Mesothelial cell of epicardium (in vitro differentiated cells): ENCODE measurements at places on chromosomes 5 and 9.

DNA sequence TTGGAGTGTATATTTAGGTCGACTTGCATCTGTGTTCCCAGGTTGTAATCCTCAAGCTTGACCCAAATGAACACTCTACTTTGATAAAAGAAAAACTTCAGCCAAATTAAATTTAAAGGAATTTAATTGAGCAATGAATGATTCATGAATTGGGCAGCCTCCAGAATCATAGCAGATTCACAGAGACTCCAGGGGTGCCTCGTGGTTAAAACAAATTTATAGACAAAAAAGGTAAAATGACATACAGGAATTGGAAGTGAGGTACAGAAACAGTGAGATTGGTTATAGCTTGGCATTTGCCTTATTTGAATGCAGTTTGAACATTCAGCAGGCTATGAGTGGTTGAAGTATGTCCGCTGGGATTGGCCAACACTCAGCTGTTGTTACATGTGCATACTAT is 21.6 kb upstream of the SPATA31D4 start:
- H3K27ac ChIP-seq, result no peak overlapping the region
- DNase-seq, result no peak
- H3K4me3 ChIP-seq, result no peak overlapping the region
- H3K27me3 ChIP-seq, result no peaks in the 10 kb centered on the region
- peaks cover 20% of the 10 kb centered on the region for H3K4me1 ChIP-seq

DNA sequence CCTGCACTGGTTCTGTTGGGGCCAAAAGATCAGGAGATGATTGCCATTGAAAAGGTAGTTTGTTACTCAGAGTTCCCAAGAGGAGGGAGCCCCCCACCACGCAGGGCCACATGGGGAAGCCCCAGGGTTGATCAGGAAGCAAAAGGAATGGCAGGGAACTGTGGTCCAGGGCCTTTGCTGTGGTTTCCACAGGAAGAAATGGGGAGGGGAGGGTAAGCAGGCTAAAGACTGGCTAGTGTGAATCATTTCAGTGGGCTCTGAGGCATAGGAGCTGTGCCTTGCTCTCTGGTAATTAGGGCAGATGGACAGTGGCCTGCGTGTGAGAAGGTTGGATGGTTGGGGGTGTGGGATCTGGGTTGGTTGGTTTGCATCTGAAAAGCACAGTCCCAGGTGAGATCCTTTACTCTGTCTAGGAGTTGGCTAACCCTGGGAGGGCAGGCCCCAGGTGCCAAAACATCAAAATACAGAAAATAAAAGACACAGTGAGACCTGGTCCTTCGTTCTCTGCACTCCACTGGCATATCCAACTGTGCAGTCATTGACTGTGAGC is 66.1 kb downstream of the PTPDC1 start:
- H3K27ac ChIP-seq, result no peak overlapping the region
- no peaks in the 10 kb centered on the region for H3K36me3 ChIP-seq
- H3K27me3 ChIP-seq, result no peaks in the 10 kb centered on the region
- DNase-seq, result no peak

DNA sequence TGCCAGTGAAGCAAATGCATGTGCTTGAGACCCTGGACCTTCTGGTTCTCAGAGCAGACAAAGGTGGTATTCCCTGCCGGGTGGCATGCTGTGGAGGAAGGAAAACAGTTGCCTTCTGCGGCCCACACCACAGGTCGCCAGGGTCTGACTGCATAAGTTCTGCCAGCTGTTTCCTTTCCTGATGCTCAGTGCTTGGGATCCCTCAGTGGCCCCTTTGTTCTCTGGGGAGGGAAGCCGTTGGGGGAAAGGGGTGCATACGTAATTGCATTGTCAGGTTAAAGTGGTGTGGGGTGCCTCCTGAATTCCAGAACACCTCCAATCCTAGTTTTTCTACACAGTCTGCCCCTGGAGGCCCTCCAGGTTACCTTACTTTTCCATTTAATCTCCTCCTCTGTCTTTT is 43.1 kb upstream of the SLC2A8 start:
- H3K4me1 ChIP-seq, result peaks cover 11% of the 10 kb centered on the region
- H3K4me3 ChIP-seq, result no peak overlapping the region
- H3K36me3 ChIP-seq, result peaks cover 22% of the 10 kb centered on the region

DNA sequence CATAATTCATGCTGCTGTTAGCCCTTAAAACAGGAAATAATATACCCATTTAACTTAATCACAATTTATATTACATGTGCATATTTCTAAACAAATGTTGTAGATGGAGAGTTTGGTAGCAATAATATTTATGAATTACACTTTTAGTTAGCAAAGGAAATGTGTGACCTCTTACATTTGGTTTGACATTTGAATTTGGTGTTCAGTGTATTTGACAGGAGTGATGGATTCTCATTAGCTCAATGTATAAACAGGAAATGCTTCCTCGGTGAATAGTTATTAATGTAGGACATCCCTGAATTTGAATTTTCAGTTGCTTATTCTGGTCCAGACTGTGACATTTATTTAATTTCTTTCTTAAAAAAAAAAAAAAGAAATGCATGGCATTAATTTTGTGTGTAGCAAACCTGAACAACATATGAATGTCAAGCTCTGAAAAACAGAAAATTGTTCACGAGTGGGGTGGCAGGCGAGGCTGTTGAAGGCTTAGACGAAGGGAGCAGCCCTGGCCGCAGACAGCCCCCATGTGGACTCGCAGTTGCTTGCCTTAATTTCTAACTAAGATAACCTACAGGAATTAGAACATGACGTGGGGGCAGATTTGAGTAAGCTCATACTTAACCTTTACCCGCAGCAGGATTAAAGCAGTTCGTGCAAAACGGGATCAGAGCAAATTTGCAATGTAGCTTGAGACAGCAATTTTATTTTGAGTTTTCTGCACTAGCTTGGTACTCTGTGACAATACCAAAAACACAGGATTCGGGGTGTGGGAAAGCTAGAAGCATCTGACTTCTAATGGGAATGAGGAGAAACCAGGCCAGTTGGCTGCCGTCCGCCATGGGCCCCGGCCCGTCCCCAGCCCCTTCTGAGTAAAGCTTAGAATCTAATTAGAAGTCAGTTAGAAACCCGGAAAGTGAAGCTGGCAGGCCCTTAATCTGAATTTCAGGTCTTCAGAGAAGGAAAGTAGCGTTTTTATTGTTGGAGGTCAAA is 134.3 kb downstream of the MACROH2A1 start:
- peak overlapping the region; percentile 94 for H3K27ac ChIP-seq
- no peak overlapping the region for H3K4me3 ChIP-seq
- peaks cover 52% of the 10 kb centered on the region for H3K4me1 ChIP-seq
- no peaks in the 10 kb centered on the region for H3K27me3 ChIP-seq

- peak overlapping the region; percentile 32 for H3K27ac ChIP-seq
- H3K36me3 ChIP-seq, result peaks cover 4% of the 10 kb centered on the region
- H3K4me3 ChIP-seq, result no peak overlapping the region
Measured at GRCh38 chr9:73023025-73023541, 70.2 kb upstream of the ALDH1A1 start.

DNA sequence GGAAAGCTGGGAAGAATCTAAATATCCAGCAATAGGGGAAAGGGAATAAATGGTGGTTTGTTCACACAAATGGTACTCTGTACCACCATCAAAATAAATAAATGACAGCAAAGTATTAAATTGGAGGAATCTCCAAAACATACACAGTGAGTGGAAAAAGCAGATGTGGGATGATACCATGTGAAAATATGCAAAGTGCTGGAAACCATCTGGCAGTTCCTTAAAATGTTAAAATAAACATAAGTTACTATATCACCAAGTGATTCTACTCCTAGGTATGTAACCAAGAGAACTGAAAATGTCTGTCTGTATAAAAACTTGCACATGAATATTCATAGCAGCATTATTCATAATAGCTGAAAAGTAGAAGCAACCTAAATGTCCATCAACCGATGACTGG is 41.9 kb upstream of the TEX48 start:
- H3K4me1 ChIP-seq, result peaks cover 20% of the 10 kb centered on the region
- H3K27ac ChIP-seq, result no peak overlapping the region
- H3K27me3 ChIP-seq, result peaks cover 8% of the 10 kb centered on the region
- H3K4me3 ChIP-seq, result no peak overlapping the region

DNA sequence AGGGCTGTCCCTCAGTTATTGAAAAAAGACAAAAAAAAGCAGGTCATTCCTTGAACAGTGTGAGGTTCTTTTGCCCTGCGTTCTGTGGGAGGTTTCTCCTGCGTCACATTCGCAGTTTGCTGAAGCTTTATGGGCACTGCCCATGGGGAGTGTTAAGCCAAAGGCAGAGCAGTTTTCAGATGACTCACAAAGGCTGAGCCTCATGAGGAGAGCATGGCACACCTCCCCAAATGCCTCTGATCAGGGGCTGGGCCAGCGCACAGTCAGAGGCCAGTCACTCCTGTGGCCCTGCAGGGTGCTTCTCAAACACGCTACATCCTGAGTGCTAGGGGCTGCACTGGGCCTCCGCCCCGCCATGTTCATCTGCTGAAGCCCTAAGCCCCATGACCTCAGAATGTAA is 38.4 kb downstream of the IRX1 start:
- no peaks in the 10 kb centered on the region for H3K4me1 ChIP-seq
- H3K36me3 ChIP-seq, result peaks cover 13% of the 10 kb centered on the region
- H3K4me3 ChIP-seq, result no peak overlapping the region
- no peak overlapping the region for H3K27ac ChIP-seq
- no peak for DNase-seq

DNA sequence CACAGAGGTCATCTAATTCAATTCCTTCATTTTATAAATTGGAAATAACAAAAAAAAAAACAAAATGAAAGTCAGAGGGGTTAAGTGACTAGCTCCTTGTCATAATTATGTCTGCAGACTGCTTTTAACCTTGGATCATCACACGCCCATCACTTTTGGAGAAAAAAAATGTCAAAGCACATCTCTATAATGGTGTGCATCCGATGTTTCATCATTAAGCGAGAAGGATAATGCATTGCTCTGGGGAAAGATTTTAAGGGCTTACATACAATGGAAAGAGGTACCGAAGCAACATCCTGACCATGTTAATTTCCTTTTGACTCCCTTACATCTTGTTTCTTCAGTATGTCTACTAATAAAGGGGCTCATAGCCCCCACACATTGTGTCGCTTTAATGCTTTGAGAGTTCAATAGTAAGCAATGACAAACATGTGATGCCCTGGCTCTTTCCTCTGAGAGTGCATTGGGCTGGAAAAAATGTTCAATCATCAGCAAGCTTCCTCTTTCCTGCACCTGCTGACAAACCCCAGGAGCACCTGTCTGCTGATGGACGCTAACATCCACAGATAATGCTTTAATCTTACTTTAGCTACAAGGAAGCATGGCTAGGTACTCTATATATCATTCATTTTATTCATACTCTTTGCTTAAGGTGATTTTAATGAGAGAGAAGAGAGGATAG is 242.2 kb downstream of the SMARCA2 start:
- H3K4me1 ChIP-seq, result peaks cover 31% of the 10 kb centered on the region
- DNase-seq, result no peak
- peaks cover 4% of the 10 kb centered on the region for H3K36me3 ChIP-seq
- no peak overlapping the region for H3K27ac ChIP-seq
